ENCODE measurements at places on chromosomes 7 and 10. TPM values are rescaled to one million over a fixed set of nuclear protein-coding genes. Genes with fewer than 3 reads are reported as not detected.

GRCh38 chr10:87740254-87740655 is 77.8 kb downstream of the ATAD1 start:
- no peak for DNase-seq

DNA sequence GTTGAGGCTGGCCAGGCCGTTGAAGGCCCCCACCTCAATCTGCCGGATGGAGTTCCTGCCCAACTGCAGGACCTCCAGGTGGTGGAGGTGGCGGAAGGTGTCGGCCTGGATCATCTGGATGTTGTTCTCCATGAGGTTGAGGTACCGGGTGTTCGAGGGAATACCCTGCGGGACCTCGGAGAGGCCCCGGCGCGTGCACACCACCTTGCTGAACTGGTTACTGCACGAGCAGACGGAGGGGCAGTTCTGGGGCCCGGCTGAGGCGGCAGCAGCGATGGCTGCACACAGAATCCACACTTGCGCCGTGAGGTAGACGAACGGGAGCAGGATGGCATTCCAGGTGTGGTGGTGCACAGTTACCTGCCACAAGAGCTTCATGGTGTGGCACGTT is 979 bp downstream of the LRRC4 start:
- no peak for DNase-seq

- DNase-seq = no peak
These were observed 55.0 kb upstream of the EN2 start for GRCh38 chr7:155402941-155403340.

DNA sequence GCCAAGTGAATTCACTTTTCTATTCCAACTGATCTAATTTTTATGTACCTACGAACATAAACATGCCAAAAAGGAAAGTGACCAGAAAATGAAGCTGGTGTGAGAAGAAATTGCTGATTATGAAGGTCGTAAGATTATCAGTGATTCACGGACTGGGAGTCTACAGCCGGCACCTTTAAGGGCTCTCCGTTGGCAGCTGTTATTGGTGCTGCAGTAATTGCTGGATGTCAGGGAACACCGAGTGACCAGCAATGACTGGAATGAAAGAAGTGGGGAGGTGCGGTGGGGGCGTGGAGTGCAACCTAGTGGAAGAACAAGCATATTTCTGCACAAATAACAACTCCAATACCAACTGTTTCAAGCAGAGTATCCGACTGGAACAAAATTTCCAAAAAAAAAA is 109.8 kb upstream of the TARP start:
- DNase-seq = no peak

- DNase-seq = no peak
These were observed 110.2 kb downstream of the CHN2 start for GRCh38 chr7:29304756-29305155.

GRCh38 chr10:130208807-130209206 is 72.6 kb downstream of the GLRX3 start:
- DNase-seq = no peak

Gene EPO
- polyA plus RNA-seq = not detected

Gene SPDYE16
- 3.9 TPM for polyA plus RNA-seq

Data from left lung (tissue), 14 donors.